ENCODE measurements at places on chromosomes 3 and 15.
A peak's percentile ranks its signal among the peaks of the same experiment; 100 is the strongest.

DNA sequence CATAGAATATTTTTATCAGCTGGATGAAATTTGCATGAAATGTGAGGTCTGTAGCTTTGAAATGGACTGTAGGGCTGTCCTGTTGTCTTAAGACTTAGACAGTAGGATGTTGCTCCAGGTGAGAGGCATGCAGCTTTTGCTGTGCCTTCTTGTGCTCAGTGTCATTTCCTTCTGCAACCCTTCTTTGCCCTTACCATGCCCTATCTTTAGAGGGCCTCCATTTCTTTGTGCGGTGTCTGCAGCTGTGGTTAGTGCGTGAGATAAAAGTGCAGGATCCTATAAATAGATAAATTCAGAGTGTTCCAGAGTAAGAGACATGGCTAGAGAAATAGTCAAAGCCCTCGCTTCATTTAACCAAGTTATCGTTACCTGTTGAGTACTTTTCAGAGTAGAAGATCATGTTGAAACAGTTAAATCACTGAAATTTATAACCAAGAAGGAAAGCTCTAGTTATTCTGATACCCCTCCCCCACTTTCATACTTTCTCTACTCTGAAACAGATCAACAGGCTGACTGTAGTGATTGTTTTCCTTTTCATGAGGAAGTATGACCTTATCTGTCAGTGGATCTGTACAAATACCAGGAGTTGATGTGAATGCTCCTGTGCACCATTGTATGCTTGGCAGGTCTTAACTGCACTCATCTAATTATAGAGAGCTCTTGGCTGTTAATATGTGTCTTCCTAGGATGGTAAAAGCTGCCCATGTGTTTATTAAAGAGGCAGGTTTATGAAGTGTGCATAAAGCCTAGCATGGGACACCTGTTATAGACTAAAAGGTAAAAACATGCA lies 18.2 kb downstream of the EIF3J start:
- no peak for DNase-seq

DNA sequence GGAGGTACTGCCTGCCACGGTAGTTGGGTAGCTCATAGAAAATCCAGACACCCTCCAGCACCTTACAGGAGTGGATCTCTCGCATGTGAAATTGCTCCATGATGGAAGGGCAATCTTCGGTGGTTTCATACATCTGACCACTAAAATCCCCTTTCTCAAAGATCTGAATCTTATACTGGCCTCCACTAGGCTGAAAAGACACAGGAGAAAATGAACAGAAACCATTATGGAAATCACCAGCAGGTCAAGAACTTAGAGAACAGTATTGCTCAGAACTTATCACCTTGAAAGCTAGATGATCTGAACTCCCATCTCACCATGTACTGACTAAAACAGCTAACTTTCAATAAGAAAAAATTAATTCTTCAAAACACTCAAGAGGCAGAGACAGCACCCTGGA lies 5.4 kb downstream of the CRYGS start:
- no peak for DNase-seq

GRCh38 chr3:146067048-146067447 lies 93.9 kb downstream of the PLOD2 start:
- DNase-seq: peak; percentile 9

- no peak for DNase-seq
Observed at GRCh38 chr15:40424483-40425115, 16.2 kb upstream of the BAHD1 start.

GRCh38 chr15:77901921-77902750 lies 175.4 kb downstream of the TBC1D2B start:
- no peak for DNase-seq

- no peak for DNase-seq
Observed at GRCh38 chr15:72318408-72318942, 1.5 kb downstream of the CELF6 start.
